Stimulated activated CD4-positive, alpha-beta T cell treated with anti-CD3 and anti-CD28 coated beads, Interleukin-12 subunit alpha, Interleukin-12 subunit beta, amount 100 ng/mL, for 4 hours (primary cell): ENCODE measurements at places on chromosomes 4 and X.

DNA sequence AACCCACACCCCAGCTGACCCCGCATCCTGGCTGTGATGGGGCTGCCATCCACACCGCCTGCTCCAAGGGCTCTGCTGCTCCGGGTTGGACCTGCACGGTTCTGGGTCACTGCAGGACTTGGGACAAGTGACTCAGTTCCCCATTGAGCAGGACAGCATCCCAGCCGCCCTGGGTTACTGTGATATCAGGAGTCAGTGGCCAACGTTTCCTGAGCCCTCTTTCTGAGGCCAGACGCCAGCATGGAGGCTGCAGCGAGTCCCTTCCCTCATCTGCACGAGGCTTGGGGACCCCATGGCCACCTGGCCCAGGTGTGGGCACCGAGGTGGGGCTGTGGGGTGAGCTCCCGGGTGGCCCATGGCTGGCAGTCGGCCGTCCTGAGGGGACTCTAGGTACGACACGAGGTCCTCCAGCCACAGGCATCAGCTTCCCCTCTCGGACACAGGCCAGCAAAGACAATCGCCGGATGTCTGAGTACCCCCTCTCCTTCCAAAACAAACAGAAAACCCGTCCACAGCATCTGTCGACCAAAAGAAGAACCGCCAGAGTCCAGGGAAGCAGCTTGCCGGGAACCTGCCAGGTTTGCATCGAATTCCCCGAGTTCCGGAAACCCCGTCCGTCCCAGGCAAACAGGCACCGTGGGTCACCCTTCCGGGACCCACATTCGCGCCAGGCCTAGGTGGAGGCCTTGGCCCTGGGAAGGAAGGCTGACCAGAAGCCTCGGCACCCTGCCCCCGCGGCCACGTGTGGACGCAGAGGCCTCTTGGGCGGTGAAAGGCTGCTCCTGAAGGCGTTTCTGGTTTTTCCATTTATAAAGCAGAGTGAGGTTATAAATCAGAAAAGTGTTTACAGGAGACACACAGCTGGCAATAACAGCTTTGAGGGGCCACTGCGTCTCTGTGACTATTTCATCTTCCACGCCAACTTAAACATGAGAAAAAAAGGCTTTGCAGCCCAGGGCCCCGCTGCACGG is 136.0 kb downstream of the FAM53A start:
- DNase-seq: no peak

GRCh38 chrX:153638041-153638371 is 9.0 kb upstream of the DUSP9 start:
- DNase-seq: no peak

DNA sequence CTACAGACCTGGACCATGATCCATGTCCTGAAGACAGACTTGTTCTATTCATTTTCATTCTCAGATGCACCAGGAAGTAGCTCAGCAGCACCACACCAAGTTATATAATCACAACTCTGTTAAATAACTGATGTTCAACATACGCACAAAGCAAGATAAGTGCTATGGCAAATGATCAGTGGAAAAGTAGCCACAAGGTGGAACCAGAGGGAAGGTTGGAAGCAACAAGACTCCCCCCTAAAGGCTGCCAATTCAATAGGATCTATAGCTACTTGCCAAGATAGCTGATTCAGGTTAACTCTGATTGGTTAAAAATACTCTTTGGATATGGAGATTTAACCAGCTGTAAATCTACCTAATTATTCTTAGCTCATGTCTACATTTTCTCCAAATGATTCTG is 23.7 kb upstream of the FAM47B start:
- no peak for DNase-seq

GRCh38 chr4:123924536-123924935 is 527.9 kb downstream of the SPRY1 start:
- DNase-seq: no peak

- no peak for DNase-seq
These were observed 53.0 kb downstream of the PTCHD1 start for GRCh38 chrX:23387550-23388184.

GRCh38 chr4:97942137-97942536 is 201.1 kb downstream of the STPG2 start:
- no peak for DNase-seq

DNA sequence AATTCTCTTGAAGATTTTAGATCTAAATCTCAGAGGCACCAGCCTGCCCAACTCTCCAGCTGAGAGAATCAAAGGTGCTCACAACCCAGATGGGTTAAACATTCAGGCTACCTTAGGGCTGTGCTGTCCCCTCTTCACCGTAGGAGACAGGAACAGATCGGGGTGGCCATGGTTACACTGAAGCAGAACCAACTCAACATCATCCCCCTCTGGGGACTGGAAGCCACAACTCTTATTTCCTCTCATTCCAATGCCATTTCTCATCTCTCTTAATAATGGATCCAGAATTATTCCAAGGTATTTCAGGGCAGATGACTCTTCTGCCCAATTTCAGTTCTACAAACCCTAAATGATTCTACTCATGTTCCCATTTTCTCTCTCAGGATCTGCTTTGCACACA is 109.7 kb downstream of the NKX6-1 start:
- DNase-seq: no peak

GRCh38 chr4:105924341-105924740 is 29.1 kb downstream of the NPNT start:
- DNase-seq: no peak

DNA sequence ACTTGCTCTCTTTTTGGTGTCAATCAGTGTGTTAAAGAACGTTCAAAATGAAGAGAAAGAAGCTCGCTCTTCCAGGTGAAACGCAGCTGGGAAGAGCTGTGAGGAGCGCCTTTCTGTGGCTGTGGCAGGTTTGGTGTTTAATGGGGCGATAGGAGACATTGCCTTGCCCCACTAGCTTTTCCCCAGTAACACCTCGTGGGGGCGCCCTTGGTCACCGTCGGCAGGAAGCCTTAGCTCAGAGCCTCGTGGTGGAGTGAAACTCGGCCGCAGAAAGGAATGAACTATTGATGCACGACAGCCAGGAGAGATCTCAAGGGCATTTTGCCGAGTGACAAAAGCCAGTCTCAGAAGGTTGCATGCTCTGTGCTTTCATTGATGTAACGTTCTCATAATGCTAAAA is 65.1 kb downstream of the GPR143 start:
- DNase-seq: no peak

DNA sequence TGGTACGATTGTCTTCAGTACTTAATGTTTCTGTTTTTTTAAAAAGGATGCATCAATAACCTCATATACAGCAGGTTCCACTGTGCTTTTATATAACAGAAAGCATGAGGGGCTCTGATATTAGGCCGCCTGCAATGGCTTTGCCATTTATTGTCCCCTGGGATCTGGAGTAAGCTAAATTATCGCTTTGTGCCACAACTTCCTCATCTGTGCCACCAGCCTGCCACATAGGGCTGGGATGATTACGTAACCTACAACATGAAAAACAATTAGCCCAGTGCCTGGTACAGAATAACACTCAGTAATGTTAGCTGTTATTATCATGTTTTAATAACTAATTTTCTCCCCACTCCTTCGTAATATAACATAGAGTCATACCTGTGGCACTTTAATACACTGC is 65.5 kb upstream of the TRIM2 start:
- no peak for DNase-seq

DNA sequence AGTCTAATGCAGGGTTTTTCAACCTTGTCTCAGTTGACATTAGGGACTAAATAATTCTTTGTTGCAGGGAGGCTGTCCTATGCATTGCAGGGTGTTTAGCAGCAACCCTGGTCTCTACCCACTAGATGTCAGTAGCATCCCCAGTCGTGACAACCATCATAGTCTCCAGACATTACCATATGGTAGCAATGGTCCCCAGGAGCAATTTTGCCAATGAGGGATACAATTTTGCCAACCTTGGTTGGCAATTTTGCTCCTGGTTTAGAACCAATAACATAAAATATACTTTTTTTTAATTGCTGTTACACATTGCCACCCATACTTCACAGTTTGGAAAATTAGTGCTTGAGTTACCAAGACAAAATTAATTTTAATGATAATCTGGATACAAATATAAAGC is 6.0 kb downstream of the EREG start:
- DNase-seq: no peak

GRCh38 chr4:149845743-149846142 is 30.1 kb upstream of the IQCM start:
- no peak for DNase-seq

DNA sequence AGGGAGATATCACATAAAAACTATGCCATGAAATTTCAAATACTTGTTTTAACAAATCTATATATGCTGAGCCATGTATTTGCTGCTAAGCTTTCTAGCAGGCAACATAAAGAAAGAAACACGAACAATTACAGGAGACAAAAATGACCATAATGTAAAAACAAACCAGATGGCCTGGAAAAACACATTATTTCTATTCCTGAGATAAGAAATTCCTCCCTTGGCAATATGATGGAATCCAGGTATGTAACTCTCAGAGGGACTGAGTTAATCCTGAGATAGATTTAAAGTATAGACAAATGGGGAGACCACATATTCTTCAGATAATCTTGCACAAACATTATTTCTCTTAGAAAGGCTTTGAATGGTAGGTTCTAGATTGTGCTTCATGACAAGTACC is 224.1 kb upstream of the MAB21L2 start:
- DNase-seq: no peak

- DNase-seq: no peak
These were observed 497 bp upstream of the THAP9 start for GRCh38 chr4:82900066-82900410.

DNA sequence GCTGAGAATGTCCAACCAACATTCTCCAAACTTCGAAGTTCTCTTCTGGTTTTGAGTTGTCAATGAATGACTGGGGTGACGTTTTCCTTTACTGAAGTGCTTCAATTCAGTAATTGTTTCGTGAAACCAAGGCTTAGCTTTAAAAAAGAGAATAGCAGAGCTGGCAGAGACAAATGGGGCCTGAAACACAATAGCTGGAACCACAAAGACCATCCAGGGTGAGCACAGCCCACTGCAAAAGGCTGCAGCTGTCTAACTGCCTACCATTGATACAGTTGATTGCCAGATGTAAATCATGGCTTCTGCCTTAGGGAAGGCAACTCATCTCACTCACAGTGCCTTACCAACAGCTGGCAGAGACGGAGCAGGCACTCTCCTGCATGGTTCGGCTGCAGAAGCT is 78.7 kb upstream of the ZNF518B start:
- no peak for DNase-seq

- DNase-seq: no peak
These were observed 6.2 kb downstream of the TMEM131L start for GRCh38 chr4:153472122-153473037.

DNA sequence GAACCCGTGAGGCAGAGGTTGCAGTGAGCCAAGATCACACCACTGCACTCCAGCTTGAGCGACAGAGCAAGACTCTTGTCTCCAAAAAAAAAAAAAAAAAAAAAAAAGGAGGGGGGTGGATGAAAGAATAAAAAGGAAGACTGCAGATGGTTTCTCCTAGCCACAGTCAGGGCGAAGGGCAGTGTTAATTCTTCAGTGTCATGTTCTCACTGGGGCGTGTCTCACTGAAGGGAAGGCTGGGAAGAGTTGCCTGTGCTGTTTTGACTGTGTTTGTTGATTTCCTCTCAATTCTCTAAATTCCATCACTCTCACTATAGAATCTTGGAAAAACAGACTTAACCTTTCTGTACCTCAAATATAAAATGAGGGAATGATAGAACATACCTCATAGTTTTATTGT is 71.6 kb upstream of the DHX15 start:
- DNase-seq: no peak

GRCh38 chr4:187179086-187180058 is 455.7 kb upstream of the FAT1 start:
- DNase-seq: no peak

- no peak for DNase-seq
These were observed 196.9 kb downstream of the ANAPC10 start for GRCh38 chr4:144901141-144901540.

GRCh38 chr4:103008875-103009729 is 10.4 kb downstream of the SLC9B1 start:
- no peak for DNase-seq

DNA sequence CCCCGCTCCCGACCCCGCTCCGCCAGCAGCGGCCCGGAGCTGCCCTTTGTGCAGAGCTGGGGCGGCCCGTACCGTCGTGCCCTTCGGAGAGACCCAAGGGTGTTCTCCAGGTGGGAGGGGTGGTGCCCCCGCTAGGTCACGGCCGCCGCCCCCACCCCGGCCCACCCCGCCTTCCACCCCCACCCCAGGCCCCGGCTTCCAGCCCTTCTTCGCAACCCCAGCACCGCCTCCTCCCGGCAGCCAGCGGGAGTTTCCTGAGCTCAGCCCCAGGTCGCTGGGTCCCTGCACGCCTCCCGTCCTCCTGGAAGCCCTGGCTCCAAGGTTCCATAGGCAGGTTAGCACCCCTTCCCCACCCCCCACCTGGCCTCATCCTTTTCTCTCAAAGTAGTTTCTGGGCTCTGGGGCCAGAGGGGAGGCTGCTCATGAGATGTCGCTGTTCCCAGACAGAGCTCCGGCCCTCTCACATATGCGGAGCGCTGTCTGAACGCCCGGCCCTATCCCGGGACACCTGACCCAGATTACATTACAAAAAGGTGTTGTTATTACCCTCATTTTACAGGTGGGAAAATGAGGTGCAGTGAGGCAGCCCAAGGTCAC is 25.2 kb upstream of the FGFR3 start:
- DNase-seq: no peak

GRCh38 chrX:10051866-10052480 is 84.8 kb downstream of the CLDN34 start:
- DNase-seq: no peak

DNA sequence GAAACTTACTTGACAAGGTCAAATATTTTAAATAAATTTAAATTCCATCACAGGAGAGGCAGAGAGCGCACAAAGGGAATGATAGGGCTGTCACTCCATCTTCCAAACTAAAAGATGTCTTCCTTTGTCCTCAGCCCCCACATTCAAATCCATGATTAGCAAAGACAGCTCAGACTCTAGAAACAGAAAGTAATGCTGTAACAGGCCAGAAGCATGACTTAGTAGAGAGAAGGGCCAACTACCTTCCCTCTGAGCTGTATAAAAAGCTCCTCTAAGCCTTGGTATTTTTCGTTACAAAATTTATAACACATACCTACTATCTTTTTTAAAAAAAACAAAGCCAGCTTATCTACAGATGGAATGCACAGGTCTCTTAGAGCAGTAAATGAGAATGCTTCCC is 207.4 kb downstream of the MAPK10 start:
- DNase-seq: no peak

DNA sequence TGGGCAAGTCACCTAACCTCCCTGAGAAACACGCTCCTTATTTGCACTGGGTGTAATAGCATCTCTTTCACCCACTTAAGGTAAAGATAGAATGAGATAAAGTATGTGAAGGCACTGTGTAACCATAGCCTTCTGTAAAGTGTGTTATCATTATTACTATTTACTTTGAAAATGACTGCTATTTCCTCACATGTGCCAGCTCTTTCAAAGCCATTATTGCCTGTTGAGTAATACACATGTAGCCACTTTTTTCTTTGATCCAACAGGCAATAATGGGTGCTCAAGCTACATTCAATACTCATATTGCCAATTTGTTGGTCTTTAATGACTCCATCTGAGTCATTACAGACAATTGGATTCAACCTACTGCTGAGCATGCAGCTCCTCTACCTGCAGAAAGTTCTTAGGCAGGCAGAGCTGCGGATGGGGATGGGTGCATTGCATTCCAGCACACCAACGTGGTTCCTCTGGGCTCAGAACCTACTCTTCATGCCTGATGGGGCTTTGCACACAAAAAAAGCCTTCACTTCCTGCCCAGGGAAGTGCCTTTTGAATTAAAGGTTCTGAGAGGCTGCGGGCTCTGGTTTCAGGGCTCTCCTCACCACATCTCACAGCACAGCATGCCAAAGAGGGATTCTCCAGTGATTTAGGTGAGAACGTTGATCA is 9.7 kb downstream of the PTCHD1 start:
- no peak for DNase-seq
